ENCODE measurements at places on chromosomes 4 and X. TPM values are rescaled to one million over a fixed set of nuclear protein-coding genes. Genes with fewer than 3 reads are reported as not detected.

DNA sequence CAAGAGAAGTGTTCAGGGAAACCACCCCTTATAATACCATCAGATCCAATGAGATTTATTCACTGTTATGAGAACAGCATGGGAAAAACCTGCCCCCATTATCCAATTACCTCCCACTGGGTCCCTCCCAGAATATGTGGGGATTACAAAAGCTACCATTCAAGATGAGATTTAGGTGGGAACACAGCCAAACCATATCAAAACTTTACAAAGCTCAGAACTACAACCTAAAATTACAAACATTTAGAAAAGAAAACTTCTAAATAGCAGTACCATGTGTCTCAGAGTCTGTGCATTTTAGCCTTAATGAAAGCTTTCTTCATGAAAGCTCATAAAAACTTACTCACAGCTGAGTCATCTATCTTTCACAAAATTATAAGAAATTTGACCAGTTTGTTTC lies 1442.8 kb upstream of the PCDH7 start:
- no peak overlapping the region for H3K4me3 ChIP-seq
- DNase-seq: no peak
- no peak overlapping the region for H3K27ac ChIP-seq
- H3K36me3 ChIP-seq: no peaks in the 10 kb centered on the region

DNA sequence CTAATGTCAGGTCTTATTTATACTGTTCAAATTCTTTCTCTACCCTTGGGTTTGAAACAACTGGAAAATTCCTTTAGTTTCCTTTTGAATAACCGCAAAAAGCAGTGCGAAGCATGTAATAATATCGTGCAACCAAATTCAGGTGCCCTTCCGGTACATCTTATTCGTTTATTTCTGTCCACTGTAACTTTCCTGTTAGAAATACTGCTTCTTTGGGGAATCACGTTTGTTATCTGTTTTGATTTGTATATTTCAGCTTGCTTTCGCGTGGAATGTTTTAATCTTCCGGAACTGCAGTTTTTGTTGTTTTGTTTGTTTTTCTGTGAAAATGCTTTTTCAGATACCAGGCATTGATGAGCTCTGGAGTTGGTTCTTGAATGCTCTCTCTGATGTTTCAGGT lies 85.7 kb upstream of the HPRT1 start:
- no peak for DNase-seq
- no peaks in the 10 kb centered on the region for H3K27me3 ChIP-seq
- no peaks in the 10 kb centered on the region for H3K4me1 ChIP-seq
- H3K27ac ChIP-seq: no peak overlapping the region
- peak overlapping the region; percentile 76 for H3K4me3 ChIP-seq
- H3K36me3 ChIP-seq: no peaks in the 10 kb centered on the region

DNA sequence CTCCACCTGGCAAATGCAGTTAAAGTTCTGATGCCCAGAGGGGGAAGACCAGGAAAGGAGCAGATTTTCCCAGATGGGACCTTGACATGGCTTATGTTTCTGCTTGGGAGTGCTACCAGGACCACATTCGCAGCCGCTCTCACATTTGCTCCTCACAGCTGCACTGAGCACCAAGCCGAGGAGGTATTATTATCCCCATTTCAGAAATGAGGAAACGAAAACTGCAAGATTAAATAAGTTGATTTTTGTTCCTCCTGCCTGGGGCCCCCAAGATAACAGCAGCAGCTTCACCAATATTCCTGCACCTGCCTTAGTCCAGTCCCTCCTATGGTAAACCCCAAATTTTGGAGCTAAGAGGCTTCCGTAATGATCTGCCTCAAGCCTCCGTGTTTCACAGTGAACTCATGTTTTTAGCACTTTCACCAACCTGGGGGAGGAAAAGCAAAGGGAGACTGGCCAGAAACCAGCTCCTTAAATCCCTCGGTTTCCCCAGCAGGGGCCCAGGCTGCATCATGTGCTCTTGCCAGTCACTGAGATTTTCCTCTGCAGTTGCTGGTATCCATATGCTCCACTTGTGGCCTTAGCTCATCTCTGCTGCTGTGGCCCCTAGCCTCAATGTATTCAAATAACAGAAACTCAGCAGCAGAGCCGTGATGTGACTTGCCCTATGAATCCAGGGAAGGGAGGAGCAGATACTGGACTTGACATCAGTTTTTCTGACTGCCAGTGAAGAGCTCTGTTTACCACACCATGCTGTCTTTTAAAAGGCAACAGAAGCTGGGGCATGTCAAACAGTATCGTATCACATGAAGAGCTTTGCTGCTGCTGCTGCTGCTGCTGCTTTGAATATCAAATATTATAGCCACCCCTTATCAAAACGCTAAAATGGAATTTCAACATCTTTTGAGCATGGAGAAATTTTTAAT lies 95.5 kb upstream of the KLHL13 start:
- H3K4me3 ChIP-seq: no peak overlapping the region
- no peaks in the 10 kb centered on the region for H3K36me3 ChIP-seq
- H3K27me3 ChIP-seq: peaks cover 17% of the 10 kb centered on the region
- no peak overlapping the region for H3K27ac ChIP-seq
- DNase-seq: no peak
- no peaks in the 10 kb centered on the region for H3K4me1 ChIP-seq

DNA sequence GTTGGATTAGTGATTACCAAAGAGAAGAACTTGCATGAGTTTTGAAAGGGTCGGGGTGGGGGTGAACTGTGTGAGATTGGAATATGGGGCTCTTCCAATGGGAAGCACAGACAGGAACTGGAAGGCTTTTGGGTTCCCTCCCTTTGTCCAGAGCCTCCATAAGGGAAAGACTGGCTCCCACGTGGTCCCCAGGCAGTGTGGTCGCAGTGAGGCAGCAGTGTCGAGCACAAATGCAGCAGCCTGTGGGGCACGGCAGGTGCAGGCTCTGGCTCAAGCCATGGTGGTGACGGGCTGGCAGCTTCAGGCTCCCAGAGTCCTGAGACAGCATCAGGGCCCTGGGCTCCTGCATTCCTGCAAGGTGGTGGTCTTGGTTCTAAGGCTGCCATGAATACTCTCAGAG lies 45.5 kb downstream of the VCX2 start:
- H3K4me3 ChIP-seq: no peak overlapping the region
- no peaks in the 10 kb centered on the region for H3K4me1 ChIP-seq
- no peak overlapping the region for H3K27ac ChIP-seq
- no peak for DNase-seq
- peaks cover 3% of the 10 kb centered on the region for H3K27me3 ChIP-seq
- no peaks in the 10 kb centered on the region for H3K36me3 ChIP-seq

GRCh38 chrX:50770702-50771101 lies 43.3 kb downstream of the SHROOM4 start:
- H3K36me3 ChIP-seq: no peaks in the 10 kb centered on the region
- no peak overlapping the region for H3K27ac ChIP-seq
- no peak overlapping the region for H3K4me3 ChIP-seq
- no peak for DNase-seq

GRCh38 chrX:48719958-48720357 lies 23.4 kb downstream of the SUV39H1 start:
- H3K36me3 ChIP-seq: no peaks in the 10 kb centered on the region
- DNase-seq: no peak
- no peak overlapping the region for H3K27ac ChIP-seq
- H3K27me3 ChIP-seq: no peaks in the 10 kb centered on the region
- no peaks in the 10 kb centered on the region for H3K4me1 ChIP-seq

The DAPP1 gene
- total RNA-seq: 10.2 TPM

The DGKK gene
- not detected for total RNA-seq

The EFHC2 gene
- total RNA-seq: 0.32 TPM

The UGT8 gene
- 3.9 TPM for total RNA-seq

The DKC1 gene
- 40.5 TPM for total RNA-seq

Measured in breast epithelium (tissue), 4 donors.